Stimulated activated CD4-positive, alpha-beta T cell treated with anti-CD3 and anti-CD28 coated beads, Interleukin-2, amount 100 ng/mL, for 24 hours (primary cell): ENCODE measurements at places on chromosomes 7 and 10.

DNA sequence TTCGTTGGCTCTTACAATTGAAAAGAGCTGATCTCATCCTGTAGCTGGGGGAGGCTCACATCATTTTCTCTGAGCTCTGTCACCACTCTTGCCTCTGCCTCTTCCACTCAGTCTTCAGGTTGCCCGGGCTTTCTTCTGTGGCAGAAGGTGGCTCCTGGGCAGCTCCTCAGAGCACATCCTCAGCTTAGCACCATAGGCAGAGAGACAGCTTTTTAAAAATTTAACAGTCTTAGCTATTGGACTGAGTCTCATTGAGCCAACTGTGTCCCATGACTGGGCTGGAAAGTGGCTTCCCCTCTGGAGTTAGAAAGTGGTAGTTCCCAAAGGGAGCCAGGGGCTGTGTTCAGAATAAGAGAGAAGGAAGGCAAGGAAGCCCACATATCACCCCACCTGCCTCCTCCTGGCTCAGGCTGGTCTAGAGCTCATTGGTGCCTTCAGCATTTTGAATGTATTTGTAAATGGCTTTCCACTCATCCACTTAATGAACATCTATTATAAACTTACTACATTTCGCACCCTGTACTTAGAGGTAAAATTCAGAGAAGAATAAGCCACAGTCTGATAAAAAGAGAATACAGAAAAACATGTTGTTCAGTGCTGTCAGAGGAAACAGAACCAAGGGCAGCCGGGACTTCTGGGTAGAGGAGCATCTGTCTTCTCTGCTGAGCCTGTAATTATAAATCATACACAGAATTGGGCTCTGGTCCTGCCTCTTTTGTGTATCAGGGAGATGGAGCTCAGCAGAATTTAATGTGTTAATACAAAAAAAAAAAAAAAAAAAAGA, 119.3 kb downstream of the WDFY4 start:
- DNase-seq: no peak

DNA sequence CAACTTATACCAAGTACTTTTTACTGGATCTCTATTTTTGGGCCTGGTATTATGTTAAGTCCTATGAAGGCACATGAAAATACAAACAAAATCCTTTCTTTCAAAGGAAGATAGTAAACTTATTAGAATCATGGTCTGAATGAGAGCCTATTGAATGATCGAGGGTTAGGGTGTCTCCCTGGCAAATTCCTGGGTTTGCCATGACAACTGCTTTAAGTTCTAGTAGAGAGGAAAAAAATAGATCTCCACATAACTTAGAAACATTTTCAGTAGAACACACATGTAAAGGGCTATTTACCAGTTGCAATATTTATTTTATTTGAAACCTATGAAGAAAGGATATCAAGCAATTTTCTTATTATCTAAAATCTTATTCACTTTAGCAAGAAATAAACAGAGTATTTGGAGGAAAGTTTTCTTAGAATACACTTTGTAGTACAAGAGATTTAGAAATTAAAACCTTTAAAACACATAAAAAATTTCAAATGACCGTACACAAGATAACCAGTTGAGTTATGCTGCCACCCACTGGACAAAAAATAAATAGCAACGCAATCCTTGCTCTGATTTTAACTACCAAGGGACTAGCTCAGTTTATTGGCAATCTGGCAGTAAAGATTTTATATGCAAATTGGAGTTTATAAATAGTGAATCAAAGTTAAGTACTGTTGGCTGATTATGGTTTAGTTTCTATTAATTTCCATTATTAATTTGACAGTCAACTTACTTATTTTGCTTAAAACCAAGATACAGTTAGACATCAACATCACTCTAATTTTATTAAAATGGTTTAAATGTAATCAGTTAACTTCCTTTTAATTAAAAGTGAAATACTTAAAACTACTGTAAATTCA, 33.9 kb downstream of the CACUL1 start:
- peak; percentile 54 for DNase-seq

DNA sequence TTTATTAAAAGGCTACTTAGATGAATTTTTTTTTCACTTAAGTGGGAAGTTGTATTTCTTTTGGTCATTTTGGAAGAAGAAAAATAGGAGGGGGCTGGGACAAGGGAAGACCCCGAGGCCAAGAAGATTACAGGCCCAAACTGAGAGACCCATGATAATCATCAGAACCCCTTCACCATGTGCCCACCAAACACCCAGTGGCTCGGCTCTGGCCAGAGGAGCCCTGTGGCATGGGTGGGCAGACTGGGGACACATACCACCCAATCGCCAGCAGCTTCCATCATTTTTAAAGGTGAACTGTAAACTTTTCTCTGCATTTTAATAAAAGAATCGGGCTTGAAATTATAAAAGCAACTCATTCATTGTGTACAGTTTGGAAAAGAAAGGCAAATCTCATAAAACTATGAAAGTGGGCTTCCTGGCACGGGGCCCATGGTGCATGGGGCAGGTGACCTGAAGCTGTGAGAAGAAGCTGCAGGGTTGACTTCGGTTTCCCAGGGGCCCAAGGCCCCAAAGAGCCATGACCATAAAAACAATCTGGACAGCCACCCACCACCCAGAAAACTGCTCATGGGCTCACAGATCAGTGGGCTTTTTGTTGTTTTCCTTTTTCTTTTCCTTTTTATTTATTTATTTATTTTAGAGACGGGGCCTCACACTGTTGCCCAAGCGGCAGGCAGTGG, 29.4 kb upstream of the RET start:
- no peak for DNase-seq

GRCh38 chr7:73700069-73700423, 16.6 kb downstream of the BUD23 start:
- no peak for DNase-seq

DNA sequence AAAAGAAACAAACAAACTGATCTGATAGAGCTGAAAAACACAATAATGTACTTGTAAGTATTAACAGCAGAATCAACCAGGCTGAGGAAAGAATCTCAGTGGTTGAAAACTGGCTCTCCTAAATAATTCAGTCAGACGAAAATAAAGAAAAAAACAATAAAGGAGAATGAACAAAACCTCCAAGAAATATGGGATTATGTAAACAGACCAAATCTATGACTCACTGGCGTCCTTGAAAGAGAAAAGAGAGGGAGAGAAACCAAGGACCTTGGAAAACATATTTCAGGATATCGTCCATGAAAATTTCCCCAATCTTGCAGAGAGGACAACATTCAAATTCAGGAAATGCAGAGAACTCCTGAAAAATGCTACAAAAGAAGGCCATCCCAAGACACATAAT, 62.9 kb downstream of the FBXL13 start:
- DNase-seq: no peak
